ENCODE measurements at places on chromosomes 5 and 9. TPM values are rescaled to one million over a fixed set of nuclear protein-coding genes. Genes with fewer than 3 reads are reported as not detected.

GRCh38 chr5:88888848-88889188 lies 5.8 kb upstream of the MEF2C start:
- no peak for DNase-seq

- no peak for DNase-seq
These were observed 257.9 kb downstream of the MAN2A1 start for GRCh38 chr5:109947667-109948066.

DNA sequence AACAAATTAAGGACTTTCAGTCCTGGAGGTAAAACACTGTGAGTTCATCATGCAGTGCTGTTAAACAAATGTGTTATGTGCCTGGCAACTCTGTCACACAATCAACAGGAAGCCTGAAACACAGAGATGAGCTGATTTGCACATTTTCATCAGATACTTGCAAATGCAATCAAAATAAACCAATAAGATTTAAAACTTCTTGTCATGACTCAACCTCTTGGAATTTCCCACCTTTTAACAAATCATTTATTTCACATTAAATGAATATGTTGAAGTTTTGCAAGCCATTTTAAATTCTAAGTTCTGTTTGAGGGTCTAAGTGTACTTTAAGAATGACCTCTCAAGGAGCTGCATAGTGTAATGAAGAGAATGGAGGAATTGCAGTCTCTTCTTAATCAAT lies 64.4 kb downstream of the ANXA1 start:
- no peak for DNase-seq

DNA sequence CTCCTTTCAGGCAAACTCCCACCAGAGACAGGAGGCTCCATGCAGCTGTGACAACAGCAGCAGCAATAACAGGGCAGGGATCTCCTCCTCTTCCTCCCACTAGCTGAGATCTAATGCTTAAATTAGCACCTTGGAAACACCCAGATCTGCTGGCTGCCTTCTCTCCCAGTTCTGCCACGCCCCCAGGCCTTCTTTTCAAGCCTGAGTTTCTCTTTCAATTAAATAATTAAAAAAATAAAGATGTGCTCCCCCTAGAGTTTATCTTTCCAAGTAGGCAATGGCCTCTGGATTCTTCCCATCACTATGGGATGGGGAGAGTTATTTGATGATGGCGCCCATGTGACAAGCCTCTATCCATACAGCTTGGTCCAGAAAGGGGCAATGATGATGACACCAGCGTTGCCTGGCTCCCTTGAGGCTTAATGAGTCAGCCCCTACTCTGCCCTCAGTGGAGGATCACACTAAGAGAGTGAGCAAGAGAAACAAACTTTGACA lies 3.8 kb downstream of the FAM219A start:
- DNase-seq, result no peak

GRCh38 chr9:98097836-98098235 lies 21.2 kb downstream of the TRIM14 start:
- DNase-seq, result peak; percentile 43

DNA sequence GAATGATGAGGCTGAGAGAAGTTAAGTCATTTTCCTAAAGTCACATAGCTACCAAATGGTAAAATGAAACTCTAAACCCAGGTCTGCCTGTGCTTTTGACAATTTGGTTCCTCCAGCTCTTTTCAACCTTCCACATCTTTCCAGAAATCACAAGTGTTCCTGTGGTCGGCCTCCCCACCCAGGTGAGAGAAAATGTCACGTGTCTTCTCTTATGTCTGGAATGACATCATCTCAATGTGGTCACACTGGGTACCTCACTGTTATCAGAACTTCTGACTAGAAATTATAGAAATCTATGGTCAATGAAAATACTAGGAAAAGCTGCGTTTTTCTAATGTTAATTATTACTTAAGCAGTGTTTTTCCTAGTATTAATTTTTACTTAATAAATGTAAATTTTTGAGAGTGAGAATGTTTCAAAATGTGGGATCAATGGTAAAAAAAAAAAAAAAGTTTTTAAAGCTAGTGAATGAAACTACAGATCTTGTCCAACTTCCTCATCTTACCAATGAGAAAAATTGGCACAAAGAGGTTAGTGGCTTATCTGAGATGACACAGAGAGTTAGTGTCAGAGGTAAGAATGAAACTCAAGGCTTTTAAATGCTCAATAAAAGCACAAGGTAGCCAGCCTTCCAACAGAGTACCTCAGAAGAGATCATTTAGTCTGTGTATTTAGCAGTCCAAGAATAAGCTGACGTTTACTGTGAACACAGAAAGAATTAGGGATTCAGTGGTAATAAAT lies 228.7 kb upstream of the NR4A3 start:
- no peak for DNase-seq

DNA sequence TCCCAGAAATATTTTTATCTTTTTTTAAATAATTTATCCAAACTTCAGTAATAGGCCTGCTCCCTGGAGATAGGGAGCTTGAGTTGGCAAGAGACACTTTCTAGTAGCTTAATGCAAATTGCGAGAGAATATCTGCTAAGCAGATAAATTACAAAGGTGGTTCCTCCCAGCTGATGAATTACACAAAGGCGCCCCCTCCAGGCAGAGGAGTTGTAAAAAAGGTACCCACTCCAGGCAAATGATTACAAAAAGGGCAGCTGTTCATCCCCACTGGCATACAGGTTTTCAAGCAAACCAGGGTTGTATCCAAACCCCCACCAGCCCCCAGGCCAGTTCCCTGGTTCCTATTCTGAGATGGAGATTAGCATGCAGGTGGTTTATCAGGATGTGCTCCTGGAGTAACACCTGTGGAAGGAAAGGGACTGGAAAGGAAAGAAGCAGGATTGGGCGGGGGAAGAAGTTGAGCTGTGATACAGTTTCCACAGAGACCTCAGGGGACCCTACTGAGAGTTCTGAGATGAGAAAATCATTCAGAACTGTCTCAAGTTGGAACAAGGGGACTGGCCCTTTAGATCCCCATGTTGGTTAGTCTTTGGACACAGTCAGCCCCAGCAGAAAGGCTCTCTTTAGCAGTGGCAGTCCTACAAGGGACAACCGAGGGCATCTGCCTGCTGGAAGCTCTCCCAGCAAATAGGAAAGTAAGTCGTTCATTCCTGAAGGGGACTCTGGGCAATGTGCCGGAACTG lies 25.5 kb downstream of the ESM1 start:
- DNase-seq, result no peak

DNA sequence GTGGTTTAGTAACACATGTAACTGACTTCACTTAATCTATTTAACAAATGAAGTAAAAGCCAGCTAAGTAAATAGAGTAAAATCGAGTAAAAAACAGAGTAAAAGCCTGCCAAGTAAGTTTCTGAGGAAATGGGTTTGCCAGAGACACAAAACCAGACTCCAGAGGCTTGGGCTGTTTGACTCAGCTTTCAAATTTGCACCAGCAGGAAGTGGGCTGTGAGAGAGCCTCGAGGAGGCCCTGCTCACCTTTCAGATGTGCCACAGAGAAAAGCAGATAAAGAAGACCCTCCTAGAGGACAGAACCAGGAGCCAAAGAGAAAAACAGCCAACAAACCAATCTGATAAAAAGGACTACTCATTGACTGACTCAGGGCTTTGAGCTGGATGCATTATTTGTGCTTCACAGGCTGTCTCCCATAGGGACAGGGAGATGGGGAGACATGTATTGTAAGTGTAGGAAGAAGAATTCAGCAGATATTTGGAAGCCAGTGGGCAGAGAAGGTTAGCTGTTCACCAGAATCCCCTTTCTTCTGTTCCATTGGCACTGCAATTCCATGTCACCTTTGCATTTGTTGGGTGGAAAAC lies 14.4 kb upstream of the AMACR start:
- DNase-seq, result no peak

DNA sequence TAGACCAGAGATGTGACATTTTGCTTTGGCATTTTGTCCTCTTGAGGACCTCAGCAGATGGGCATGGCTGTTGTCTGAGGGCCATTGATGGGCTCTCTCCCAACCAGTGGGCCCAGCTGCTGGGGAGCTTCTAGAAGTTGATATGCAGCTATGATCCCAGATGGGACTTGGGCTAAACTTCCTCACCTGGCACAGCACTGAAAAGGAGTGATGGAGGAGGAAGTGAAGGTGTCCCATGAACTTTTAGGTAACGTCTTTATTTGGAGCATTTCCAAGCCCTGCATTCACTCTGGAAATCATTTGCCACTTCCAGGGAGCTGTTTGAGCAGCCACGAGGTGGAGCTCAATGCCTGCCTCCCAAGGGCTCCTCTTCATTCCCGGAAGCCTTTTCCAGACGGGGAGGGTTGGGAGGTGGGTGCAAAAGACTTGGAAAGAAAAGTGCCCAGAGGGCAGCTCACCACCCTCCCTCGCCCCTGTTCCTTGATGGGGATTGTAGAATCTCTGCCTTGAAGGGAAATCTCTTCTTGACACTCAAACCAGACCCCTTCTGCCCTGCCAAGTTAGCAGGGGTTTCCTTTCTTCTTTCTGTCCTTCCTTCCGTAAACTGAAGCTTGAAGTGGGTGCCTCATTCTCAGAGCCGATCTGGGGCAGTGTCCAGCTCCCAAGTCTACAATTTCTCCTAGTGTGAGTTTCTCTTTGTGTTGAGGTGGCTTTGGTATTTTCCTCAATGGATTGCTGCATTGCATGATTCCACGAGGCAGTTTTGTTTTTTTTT lies 18.1 kb upstream of the NEUROG1 start:
- no peak for DNase-seq

DNA sequence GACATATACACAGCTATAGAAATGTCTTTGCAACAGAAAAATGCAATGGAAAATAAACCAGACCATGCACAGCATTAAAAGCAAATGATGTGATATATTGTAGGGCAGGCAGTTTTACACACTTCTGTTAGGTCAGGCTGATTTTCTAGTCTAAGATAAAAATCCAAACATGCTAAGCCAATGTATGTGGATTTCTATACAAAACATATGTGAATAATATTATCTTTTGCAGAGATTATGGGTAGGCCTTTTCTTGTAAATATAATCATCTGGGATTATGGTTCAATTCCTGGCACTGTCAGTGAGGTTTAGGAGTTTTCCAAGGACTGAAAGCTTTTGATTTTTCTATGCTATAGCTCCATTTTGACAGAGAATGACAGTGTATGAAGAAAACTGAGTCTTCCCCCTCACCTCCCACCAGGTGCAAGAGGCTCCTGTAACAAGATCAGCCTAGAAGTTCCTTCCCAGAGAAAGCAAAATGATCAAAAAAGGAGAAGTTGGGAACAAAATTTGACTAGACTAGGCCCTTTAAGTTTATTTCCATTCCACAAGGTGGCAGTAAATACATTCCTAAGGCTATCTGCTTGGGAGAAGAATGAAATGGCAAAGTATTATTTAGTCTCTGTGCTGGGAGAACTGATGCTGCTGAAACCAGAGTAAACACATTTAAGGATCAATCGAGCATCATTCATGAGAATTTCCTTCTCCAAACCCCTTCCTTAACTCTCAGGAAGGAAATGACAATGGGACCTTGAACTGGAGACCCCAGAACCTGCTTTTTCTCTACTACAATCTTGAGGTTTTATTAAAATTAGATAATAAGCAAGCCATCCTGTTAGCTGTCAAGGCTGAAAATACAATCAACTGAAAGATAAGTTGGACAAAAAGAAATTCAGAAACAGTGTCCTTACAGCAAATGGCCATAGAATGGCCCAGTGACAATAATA lies 133.0 kb upstream of the TUT7 start:
- DNase-seq, result no peak

DNA sequence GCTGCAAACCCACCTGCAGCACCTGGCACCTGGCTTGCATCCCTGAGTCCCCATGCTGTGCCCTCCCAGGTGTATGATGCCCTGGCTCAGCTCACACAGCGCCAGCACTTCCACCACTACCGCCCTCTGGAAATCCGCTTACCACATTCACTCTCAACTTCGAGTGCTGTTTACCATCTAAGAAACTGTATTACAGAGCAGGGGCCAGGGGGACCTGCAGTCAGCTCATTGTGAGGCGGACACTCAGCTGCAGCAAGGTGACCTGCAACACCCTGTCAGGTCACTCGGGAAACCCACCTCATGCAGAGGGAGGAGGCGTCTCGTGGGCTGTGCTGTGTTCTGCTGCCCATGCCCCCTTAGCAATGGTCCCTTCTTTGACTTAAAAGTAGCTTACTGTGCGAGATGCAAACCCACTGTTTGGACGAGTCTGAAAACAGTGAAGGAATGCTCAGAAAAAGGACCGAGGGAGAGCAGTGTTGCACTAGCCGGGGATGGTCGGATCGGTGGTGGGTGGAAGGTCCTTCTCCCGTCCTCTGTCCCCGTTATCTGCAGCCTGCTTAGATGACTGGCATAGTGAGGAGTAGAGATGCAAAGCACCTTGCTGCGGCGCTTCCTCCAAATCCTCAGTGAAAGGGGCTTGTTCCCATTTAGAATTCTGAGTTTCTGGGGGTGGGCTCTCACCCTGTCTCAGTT lies 55.2 kb upstream of the CTSL start:
- DNase-seq, result no peak

Gene RBM18
- total RNA-seq, result 5.7 TPM

- DNase-seq, result no peak
These were observed 19.6 kb downstream of the PPARGC1B start for GRCh38 chr5:149749481-149750365.

- no peak for DNase-seq
These were observed 112.6 kb downstream of the TMC1 start for GRCh38 chr9:72633966-72634365.

Gene IRX2
- total RNA-seq, result 2.6 TPM

DNA sequence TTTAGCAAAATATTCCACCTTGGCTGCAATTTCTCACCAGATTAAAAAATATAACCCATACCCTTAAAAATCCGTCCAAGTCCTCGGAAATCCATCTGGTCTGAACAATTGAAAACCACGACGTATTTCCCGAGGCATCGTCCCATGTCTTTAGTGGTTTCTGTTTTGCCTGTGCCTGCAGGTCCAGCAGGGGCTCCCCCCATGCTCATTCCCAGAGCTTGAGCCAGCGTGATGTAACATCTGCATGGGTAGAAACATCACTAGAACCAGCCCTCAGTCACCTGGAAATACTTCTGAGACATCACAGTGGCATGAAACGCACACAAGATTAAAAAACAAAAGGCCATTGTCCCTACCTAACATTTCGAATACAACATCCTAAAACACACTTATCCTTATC lies 114.0 kb downstream of the DNAH5 start:
- DNase-seq, result no peak

Gene ECSCR
- total RNA-seq, result 3.1 TPM

DNA sequence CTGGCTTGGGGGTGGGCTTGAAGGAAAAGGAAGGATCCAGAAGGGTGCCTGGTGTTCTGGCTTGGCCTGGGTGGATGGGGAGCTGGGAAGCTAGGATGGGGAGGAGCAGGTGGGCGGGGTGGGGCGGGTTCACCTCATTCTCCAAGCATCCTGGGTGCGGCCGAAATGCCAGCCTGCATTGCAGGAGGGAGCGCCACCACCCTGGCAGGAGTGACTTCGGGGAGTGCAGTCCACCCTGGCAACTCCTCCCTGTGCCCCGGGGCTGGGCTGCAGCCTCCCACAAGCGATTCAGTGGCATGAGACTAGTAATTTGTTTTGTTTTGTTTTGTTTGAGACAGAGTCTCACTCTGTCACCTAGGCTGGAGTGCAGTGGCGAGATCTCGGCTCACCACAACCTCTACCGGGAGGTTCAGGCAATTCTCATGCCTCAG lies 5.5 kb downstream of the TTC16 start:
- DNase-seq, result no peak
